ENCODE measurements at places on chromosomes 5 and 9.

GRCh38 chr5:72325566-72326305 lies 5.6 kb downstream of the PTCD2 start:
- no peak for DNase-seq

DNA sequence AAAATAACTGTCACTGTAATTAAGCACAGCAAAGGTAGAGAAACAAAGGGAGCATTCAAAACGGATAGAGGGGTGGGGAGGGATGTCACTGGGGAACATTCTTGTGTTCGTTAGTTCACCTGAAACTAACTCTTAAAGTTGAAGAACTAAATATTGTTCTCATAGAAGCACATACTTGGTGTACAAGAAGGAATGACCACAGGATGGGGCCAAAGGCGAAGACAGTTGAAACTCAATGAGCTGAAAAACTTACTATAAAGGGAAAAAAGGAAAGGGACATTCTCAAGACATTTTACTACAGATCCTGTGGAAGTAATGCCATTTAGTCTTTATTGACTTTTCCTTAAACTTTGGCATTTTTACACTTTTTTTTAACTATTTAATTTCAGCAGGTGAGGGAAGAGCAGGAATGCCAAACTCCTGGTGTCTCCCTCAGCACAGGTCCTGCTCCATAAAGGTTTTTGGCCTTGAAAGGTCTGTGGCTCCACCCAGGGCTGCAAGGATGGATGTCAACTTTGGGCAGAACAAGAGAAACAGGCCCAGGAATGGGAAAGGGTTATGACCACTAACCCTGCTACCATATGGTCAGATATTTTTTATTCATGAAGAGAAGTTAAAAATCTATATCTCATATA lies 197.6 kb upstream of the RASA1 start:
- DNase-seq: no peak

GRCh38 chr5:108935611-108936010 lies 187.9 kb downstream of the FER start:
- DNase-seq: no peak

DNA sequence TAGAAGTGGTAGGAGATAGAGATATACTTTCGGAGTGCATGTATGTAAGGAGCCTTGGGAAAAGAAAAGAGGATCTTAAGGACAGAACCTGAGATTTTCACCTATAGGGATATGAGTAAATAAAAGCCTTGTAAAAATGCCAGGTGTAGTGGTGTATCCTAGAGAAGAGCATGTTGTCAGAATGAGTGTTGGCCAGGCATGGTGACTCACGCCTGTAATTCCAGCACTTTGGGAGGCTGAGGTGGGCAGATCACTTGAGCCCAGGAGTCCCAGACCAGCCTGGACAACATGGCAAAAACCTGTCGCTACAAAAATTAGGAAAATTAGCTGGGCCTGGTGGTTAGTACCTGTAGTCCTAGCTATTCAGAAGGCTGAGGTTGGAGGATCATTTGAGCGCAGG lies 76.0 kb downstream of the IPO11 start:
- DNase-seq: no peak

DNA sequence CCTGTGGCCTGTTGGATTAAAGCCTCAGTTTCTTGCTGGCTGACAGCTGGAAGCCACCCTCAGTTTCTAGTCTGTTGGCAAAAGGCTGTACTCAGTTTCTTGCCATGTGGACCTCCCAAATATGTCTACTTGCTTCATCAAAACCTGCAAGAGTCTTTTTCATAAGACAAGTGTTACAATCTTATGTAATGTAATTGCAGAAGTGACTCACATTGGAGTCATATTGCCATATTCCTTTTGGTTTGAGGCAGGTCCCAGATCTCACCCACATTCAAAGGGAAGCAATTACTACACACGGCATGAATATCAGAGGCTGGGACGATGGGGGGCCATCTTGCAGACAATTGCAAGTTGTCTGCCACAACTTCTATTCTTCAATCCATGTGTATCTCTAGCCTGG lies 286.7 kb upstream of the IL12B start:
- no peak for DNase-seq

DNA sequence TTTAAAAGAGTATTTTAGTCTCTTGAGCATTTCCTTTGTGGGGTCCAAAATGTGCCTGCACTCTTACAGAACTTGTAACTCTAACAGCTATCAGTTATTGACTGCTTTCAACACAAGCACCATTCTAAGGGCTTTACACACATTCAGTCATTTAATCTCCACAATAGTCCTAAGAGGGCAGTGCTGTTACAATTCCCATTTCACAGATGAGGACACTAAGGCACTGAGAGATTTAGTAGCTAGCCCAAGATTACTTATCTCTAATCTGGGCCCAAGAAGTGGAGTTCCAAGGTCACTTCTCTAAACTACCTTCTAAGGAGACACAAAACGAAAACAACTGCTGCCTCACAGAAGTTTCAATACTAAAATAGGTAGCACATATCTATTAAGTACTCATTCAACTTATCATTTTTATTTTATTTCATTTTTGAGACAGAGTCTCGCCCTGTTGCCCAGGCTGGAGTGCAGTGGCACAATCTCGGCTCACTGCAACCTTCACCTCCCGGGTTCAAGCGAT lies 275.2 kb downstream of the CWC27 start:
- DNase-seq: no peak

DNA sequence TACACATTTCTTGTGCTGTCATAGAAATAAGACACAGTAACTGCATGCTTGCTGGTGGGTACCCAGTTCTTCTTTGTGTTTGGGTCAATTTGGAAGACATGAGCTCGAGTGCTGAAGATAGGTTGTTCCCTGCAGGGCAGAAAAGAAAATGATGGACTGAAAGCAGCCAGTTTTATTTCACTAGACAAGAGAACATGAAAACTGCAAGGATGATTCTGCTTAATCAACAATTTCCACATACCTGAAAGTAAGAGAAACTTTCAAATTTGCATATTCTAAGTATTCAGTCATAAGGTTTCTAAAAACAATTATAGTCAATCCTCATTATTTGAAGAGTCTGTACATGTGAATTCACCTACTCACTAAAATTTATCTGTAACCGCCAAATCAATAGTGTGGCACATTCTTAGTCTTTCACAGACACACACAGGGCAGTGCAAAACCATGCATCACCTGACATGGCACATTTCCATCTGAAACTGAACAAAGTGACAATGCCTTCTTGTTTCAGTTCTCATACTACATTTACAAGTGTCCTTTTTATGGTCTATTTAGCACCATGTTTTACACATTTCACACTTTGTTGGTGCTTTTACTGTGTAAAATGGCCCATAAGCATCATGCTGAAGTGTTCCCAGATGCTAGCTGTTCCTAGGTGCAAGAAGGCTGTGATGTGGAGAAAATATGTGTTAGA lies 56.9 kb downstream of the HOMER1 start:
- DNase-seq: no peak

DNA sequence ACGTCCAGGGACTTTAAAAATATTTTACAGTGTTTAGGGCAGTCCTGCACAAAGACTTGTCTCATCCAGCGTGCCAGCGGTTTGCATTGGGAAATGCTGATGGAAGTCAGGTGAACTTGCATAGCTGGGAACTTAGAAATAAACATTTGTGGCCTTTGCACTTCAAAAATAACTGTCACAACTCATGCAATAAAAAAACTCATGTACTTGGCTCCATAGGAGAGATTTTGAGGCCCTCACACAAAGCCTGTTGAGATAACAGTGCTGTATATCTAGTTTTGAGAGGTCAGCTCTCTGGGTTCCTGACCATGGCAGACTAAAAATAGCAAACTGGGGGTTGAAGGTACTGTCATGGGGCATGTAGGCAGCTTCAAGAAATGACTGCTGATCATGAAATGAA lies 5.5 kb downstream of the COMMD10 start:
- DNase-seq: no peak

- no peak for DNase-seq
Measured at GRCh38 chr9:112334432-112334841, 1.0 kb upstream of the PTBP3 start.

- DNase-seq: no peak
Measured at GRCh38 chr9:75616841-75617566, 273.5 kb upstream of the PCSK5 start.

Data from stimulated activated CD8-positive, alpha-beta memory T cell treated with anti-CD3 and anti-CD28 coated beads, Interleukin-4, amount 100 ng/mL, for 1 hour (primary cell).